ENCODE measurements at places on chromosomes 5 and 9.

DNA sequence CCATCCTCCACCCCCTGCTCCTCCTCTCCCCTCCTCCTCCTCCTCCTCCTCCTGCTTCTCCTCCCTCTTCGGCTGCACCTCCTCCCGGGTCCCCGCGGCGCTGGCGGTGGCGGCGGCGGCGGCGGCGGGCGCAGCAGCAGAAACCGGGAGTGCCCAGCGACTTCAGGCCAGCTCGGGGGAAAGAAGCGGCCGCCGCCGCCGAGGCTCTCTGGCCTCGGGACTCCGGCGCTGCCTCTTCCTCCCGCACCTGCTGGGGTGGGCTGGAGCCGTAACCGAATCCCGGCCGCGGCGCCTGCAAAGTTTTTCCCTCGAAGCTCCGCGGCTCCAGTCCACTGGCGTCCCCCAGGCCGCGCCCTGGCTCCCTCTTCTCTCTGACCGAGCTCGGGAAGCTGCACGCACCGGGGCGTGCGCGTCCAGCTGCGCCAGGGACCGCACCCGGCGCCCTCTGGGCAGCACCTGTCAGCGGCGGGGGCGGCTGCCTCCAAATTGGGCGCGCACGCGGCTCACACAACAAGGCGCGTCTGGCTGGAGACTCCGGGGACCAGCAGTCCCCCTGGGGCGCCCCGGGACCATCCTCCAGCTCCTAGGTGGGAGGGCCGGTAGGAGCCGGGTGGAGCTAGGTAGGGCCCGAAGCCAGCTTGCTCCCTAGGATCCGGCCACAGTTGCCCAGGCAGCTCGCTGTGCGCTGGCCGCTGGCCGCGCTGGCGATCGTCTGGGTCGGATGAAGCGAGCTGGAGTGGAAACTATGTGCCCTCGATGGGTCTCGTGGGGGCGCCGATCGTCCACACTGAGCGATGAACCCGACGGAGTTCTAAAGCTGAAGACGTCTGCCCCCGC lies at the start of gene MCTP1:
Gene MCTP1, minus strand, starts transcription at position 523 of the 837 bp plus-strand sequence.
- DNase-seq, result peak; percentile 41

GRCh38 chr5:98458726-98459125 lies 314.7 kb upstream of the RGMB start:
- DNase-seq, result no peak

- no peak for DNase-seq
Observed at GRCh38 chr9:86687788-86688187, 259.5 kb downstream of the GAS1 start.

DNA sequence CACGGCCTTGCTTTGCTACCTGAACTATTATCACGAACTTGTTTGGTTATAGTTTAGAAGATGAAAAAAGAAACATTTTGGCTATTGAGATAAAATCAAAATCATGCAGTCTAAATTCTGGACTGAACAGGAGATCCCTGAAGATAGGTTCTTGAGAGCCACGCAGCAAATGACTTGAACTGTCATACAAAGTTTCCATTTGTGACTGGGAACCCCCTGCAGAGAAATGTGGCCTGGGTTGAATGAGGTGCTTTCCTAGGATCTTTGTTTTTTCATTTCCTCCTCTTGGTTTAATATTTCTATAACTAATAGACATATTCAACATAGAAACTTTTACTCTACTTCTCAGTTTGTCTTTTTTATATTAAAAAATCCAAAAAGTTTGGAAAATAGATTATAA lies 184.7 kb upstream of the TRPM3 start:
- DNase-seq, result no peak

DNA sequence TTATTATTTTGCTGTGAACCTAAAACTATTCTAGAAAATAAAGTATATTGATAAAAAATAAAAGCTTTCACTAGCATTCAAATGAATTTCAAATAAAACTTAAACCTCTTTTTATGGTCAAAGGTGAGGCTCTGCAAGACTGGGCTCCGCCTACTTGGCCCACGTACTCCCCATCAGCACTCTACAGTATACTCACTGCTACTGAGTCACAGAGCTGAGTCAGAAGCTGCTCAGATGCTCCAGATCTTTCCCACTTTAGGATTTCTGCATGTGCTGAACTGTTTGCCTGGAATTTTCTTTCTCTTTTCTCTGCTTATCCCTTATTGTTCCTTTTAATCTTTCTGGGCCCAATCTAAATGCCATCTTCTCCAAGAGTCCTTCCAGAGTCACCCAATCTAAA lies 331.9 kb upstream of the CCNG1 start:
- no peak for DNase-seq
